ENCODE measurements at places on chromosomes 4 and X.

DNA sequence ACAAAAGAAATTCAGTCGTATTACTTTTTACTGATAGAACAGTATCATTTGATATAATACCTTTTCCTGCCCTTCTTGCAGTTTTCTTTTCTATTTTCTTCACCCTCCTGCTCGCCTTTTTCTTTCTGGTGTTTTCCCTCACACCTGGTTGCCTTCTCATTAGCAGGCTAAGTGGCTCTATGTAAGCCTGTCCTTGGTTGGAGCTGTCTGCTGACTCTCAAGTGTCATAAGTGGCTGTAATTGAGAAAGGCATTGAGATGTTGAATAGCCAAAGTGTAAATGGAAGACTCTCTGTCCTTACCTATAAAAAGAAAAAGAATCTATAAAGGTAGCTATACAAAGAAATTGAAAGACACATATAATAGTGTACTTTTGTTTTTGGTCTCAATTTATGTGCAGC, 180.7 kb downstream of the ADGRL3 start:
- DNase-seq: no peak

DNA sequence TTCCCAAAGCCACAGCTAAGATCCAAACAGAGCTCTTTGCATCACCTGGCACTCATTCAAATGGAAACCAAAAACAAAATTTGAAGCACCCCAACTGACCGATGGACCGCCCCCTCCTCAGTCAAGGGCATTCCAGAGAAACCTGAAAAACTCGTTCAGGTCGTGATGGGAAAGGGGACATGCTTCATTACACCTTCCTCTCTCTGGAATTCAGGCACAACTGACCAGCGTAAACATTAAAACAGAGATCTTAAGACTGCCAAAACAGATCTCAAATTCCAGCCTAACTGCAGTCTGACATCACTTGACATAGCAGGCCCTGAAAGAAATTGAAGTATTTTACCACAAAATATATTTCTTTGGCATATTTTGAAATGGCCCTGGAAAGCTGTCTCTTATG, 28.5 kb downstream of the PTTG2 start:
- no peak for DNase-seq

- no peak for DNase-seq
Observed at GRCh38 chrX:129123795-129124194, 399.5 kb downstream of the SMARCA1 start.

DNA sequence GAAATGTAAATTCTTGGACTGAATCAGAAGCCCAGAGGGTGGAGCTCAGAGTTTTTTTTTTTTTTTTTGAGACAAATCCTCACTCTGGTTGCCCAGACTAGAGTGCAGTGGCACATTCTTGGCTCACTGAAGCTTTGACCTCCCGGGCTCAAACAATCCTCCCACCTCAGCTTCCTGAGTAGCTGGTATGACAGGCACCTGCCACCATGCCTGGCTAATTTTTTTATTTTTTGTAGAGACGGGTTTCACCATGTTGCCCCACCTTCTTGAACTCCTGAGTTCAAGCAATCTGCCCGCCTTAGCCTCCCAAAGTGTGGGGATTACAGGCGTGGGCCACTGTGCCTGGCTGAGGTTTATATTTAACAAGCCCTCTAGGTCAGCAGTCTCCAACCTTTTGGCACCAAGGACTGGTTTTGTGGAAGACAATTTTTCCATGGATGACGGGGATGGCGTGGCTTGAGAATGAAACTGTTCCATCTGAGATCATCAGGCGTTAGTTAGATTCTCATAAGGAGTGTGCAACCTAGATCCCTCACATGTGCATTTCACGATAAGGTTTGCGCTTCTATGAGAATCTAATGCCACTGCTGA, 76.7 kb downstream of the FHIP1A start:
- no peak for DNase-seq

DNA sequence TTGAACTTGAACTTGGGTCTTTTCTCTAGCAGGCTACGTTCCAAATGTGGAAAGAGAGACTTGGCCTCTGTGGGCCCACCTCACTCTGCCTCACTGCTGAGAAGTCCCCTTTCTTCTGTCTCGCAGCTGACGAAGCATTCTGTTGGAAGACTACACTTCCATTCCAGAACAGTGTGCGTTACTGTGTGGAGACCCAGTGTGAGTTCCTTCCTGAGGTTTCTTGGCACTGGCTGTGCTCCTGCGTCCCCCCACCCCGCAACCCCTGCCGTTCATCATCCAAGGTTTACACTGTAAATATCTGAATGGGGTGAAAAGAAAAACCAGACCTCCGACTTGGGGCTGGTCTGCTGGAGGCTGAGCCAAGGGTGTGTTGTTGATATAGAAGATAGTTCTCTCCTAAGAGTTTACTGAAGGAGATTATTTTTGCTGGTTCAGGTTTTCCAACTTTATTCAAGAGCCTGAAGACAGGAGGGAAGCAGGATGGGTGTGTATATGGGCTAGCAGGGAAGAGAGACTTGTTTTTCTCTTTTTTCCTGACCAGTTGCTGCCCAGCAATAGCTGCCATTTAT, 34.7 kb downstream of the NHSL2 start:
- DNase-seq: no peak

DNA sequence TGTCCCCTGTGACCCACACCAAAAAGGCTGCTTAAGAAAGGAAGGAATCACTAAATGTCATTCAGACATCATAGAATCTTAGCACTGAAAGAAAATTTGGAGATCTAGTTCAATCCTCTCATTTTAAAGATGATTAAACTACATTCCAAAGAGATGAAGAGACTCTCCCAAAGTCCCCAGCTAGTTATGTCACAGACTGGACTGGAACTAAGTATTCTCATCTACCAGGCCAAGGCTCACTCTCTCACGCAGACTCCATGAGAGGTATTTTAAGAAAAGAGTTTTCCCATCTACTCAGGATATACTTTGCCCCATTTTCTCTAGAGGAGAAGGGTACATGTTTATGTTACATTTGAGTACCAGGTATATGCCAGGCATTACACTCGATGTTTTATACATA, 6.9 kb downstream of the FABP2 start:
- no peak for DNase-seq

DNA sequence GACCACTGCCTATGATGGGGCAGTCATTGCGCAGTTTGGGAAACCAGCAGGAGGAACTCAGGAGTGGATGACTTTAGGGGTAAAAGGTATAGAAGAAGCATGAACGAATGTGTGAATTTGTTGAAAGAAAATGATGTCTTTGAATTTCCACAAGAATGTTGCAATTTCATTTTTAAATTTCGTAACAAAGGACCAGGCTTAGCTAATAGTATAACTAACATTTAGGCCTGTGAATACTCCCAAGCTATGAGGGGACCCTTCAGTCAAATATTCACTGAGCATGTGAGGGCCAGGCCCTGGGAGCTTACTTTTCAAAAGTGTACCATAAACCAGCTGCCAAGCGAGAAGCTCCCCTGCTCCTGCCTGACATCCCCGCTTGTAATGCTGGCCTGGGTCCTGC, 5.3 kb downstream of the MPC1L start:
- no peak for DNase-seq

GRCh38 chrX:107750861-107751445, 24.6 kb downstream of the TSC22D3 start:
- DNase-seq: no peak

GRCh38 chr4:164081801-164082200, 587.3 kb downstream of the TMA16 start:
- no peak for DNase-seq

Data from GM12892 (cell line).